Placental pericyte (primary cell): ENCODE measurements at places on chromosomes 7 and 10. TPM values are rescaled to one million over a fixed set of nuclear protein-coding genes. Genes with fewer than 3 reads are reported as not detected.

Gene CYP3A7
- 0.44 TPM in 1 of 2 replicates, not detected in the other for total RNA-seq

Gene DYDC2
- total RNA-seq, result not detected in 2 replicates

Gene GOLGA7B
- not detected in 2 replicates for total RNA-seq

Gene DOCK4
- 12.5 and 83.2 TPM in 2 replicates for total RNA-seq

Gene RASA4B
- 0.44 and 1.4 TPM in 2 replicates for total RNA-seq

Gene PON3
- total RNA-seq, result not detected in 2 replicates

Gene IRF5
- total RNA-seq, result 0.44 TPM in 1 of 2 replicates, not detected in the other

Gene ANKRD2
- total RNA-seq, result not detected in 2 replicates

Gene DLX5
- not detected in 2 replicates for total RNA-seq

Gene SLC29A4
- total RNA-seq, result 1.0 and 1.8 TPM in 2 replicates

Gene ACTR3C
- 2.0 TPM in 2 replicates for total RNA-seq

Gene IQUB
- 0.57 and 0.66 TPM in 2 replicates for total RNA-seq

Gene OR2A12
- not detected in 2 replicates for total RNA-seq

Gene FAM131B
- total RNA-seq, result 0.44 and 1.1 TPM in 2 replicates

Gene GSTO2
- 0.22 and 1.9 TPM in 2 replicates for total RNA-seq

Gene HABP2
- total RNA-seq, result not detected in 2 replicates

Gene NSMCE4A
- total RNA-seq, result 16.4 and 34.4 TPM in 2 replicates

Gene TMEM248
- 112 and 158 TPM in 2 replicates for total RNA-seq

Gene TRIM56
- total RNA-seq, result 12.9 and 18.8 TPM in 2 replicates

Gene GPR26
- not detected in 2 replicates for total RNA-seq

Gene TMEM196
- not detected in 2 replicates for total RNA-seq

Gene ZPBP
- total RNA-seq, result not detected in 2 replicates

Gene CALML5
- total RNA-seq, result not detected in 2 replicates

Gene MEOX2
- under 0.01 TPM in 1 of 2 replicates, not detected in the other for total RNA-seq

Gene ZNF425
- total RNA-seq, result 1.6 and 3.9 TPM in 2 replicates

Gene SFRP4
- total RNA-seq, result 0.14 TPM in 1 of 2 replicates, not detected in the other

Gene GIMAP5
- 0.14 TPM in 1 of 2 replicates, not detected in the other for total RNA-seq

Gene NUTM2E
- total RNA-seq, result not detected in 2 replicates

Gene ACTL6B
- total RNA-seq, result not detected in 2 replicates

Gene TET1
- 7.3 and 8.1 TPM in 2 replicates for total RNA-seq

Gene NRP1
- 205 and 421 TPM in 2 replicates for total RNA-seq

Gene OTUD1
- 5.6 and 10.3 TPM in 2 replicates for total RNA-seq

Gene WNT2
- total RNA-seq, result 2.7 and 21.7 TPM in 2 replicates

Gene NKX6-2
- not detected in 2 replicates for total RNA-seq

Gene DIP2C
- total RNA-seq, result 6.6 and 13.5 TPM in 2 replicates

Gene GTF2I
- total RNA-seq, result 75.7 and 145 TPM in 2 replicates

Gene CDH23
- total RNA-seq, result under 0.01 and 0.14 TPM in 2 replicates

Gene TEX47
- not detected in 2 replicates for total RNA-seq
